Amniotic stem cell (primary cell): ENCODE measurements at places on chromosomes 5 and 9.
A peak's percentile ranks its signal among the peaks of the same experiment; 100 is the strongest.

DNA sequence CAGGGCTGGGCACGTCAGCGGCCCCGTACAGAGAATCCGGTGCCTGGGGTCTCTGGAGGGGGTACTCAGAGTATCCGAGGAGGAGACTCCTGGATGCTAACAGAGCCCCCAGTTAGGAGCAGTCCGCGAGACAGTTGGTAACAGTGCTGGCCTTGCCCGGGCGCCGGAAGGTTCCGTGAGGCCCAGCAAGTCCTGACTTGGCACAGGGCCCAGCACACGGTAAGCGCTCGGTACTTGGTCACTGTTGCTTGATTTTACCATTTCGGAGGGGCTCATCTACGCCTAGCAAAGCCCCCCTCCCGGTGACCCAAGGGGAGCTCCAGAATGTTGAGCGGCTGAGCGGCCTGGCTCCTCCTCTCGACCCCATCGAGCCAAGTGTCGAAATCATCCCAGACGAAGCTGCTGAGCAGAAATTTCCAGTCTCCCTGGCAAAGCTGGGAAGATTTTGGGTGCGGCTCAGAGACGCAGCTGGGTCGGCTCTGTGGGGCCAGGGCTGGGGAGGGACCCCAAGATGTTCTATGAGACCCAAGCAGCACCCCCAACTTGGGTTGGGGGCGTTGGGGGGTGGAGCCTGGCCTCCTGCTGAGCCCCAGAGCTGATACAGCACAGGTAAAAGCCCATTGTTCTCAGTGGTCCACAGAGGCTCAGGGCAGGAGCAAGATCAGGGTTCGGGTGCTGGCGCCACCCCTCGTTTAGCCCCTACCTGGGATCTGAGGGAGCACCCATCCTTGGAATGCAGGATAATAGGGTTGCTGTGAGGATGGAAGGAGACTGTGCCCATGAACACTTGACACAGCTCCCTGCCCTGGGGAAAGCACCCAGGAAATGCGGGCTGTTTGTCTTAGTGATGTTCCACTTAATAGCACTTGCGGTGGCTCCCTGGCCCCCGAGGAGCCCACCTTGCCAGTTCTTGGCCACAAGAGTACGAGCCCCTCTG, 137.2 kb downstream of the C9orf50 start:
- peak; percentile 95 for DNase-seq

DNA sequence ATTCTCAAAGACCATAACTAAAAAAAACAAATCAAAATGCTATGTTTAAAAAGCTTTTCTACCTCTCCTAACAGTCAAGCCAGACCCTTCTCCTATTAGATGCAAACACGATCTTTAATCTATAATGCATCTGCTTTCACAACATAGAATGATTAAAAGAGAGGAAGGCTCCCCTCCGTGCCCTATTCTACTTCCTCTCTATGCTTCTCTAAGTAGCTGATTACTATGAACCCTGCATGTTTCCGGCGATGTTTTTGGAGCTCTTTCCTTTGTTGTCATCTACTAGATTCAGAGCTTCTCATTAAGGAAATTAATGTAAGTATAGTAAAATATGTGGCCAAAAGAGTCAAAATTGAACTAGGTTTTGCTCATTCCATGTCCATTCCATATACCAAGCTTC, 29.2 kb upstream of the CEP120 start:
- DNase-seq = no peak

DNA sequence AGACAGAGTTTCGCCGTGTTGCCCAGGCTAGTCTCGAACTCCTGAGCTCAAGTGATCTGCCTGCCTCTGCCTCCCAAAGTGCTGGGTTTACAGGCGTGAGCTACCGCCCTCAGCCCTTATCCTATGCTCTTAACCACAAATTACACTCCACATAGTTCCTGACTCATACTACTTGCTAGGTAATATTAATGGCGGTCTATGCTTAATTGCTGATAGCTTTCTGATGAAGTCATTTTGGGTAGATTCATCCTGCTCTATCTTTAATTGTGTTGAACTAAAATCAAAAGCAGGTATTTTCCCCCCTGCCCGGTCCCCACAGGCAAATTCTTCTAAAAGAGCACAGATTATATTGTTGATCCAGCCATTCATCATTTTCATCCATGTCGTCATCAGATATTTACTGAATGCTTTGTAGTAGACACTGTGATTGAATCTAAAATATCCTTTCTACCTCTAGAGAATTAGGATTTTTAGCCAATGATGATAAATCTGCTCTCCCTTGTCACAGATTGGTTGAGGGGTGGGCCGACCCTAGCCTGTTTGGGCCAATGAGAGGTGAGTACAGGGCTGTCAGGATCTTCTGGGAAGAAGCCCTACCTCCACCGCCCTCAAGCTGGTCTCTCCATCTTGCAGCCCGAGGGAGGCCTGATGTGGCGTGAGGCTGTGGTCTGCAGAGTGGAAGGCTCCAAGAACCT, 144.8 kb downstream of the NR3C1 start:
- DNase-seq = no peak

DNA sequence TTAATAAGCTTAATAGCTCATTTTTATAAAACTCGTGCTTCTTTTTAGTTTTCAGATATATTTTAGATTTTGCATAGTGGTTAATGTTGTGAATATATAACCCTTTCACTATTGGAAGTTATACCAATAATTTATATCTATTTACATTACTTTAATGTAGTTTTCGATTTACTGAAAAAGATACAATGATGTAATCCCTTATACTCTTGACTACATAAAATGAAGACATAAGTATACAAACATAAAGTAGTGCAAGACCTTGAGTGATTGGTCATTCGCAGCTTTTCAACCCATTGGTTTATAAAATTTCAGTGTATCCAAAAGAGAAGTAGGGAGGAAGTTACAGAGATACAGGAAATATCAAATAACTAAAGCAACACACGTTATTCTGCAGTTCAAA, 84.3 kb upstream of the GRHPR start:
- no peak for DNase-seq

- DNase-seq = no peak
These were observed 100.5 kb downstream of the XRCC4 start for GRCh38 chr5:83177803-83178202.

DNA sequence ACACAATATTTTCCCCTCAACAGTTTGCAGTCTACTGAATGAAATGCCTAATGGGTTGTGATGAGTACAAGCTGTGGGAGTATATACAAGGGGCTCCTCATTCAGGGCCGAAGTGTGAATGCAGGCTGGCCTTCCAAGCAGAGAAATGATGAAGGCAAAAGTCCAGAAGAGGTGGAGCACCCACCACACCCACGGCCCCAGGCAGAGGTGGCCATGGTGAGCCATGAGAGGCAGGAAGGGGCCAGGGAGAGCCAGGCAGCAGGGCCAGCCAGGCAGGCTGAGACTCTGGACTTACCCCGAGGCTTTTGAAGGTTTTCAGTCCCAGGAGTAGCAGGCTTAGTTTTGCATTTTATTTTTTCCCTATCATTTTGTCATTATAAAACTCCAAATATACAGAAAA, 218.1 kb downstream of the AUH start:
- DNase-seq = no peak

DNA sequence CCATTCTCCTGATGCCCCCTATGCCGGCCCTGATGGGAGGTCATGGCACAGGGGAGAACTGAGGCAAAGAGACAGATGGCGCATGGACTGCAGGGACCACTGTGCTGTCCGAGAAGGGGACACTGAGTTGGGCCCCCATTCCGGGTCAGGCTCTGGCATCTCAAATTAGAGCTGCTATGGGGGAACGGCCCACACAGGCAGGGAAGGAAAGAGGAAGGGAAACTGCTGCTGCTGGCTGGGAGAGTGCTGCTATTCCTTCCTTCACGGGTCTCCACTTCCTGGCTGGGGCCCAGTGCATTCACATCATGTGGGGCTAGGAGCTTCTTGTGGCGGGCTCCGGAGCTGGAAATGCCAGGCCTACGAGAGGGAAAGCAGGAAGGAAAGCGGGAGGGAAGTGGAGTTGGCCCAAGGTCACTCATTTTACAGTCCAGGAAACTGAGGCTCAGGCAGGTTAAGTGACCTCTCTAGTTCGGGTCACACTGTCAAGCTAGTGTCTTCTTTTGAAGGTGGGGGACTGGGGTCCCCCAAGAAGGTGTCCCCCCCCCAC, 1.3 kb upstream of the CARD19 start:
- DNase-seq = no peak

GRCh38 chr5:138969323-138970002, 94.3 kb upstream of the LRRTM2 start:
- DNase-seq = no peak

GRCh38 chr9:36191686-36192085, 965 bp downstream of the CLTA start:
- no peak for DNase-seq

GRCh38 chr5:123517476-123517875, 5.5 kb downstream of the CSNK1G3 start:
- no peak for DNase-seq

DNA sequence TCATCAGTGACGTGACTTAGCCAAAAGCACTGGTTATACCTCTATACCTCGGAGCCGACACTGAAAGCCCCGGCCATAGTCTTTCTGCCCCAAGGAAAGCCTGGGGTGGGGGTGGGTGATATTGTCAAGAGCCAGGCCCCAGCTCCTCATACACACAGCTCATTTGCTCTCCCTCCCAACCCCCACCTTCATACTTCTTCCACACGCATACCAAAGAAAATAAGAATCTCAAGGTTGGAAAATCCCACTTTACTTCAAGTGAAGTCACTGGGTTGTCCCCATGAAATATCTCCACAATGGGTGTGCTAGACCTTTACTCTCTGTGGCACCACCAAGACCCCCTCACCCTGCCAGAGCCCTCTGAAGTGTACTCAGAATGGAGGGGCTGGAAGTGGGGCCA, 27.1 kb upstream of the MGAT1 start:
- DNase-seq = no peak

DNA sequence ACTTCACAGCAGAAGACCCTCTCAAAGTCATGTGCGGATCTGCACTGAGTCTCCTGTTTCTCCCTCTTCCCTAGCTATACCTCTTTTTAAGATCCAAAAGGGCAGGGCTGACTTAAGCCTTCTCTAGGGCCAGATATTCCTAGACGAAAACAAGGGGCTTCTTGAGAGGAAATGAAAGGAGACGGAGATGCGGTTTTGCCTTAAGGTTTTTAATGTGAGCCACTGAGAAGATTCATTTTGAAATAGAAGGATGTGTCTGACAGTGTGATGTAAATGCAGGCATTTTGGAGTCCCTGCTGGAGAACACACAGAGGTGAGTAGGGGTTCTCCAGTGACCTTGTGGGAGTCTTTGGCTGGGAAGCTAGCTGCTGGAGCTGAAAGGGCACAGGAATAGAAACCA, 15.6 kb upstream of the IL12B start:
- DNase-seq = no peak

- no peak for DNase-seq
These were observed 12.4 kb downstream of the MSX2 start for GRCh38 chr5:174736777-174737176.

GRCh38 chr5:159419576-159419975, 89.3 kb upstream of the IL12B start:
- no peak for DNase-seq

- no peak for DNase-seq
These were observed 6.9 kb downstream of the TSC1 start for GRCh38 chr9:132937463-132937901.

GRCh38 chr9:109256336-109256735, 64.5 kb downstream of the EPB41L4B start:
- DNase-seq = no peak

GRCh38 chr5:34844106-34844505, 5.1 kb downstream of the TTC23L start:
- no peak for DNase-seq

- no peak for DNase-seq
These were observed 71.4 kb downstream of the SEMA4D start for GRCh38 chr9:89426384-89426961.

- DNase-seq = no peak
These were observed 348.3 kb downstream of the ICE1 start for GRCh38 chr5:5770825-5771224.

GRCh38 chr5:141041427-141041785, 9.8 kb upstream of the PCDHB1 start:
- no peak for DNase-seq

DNA sequence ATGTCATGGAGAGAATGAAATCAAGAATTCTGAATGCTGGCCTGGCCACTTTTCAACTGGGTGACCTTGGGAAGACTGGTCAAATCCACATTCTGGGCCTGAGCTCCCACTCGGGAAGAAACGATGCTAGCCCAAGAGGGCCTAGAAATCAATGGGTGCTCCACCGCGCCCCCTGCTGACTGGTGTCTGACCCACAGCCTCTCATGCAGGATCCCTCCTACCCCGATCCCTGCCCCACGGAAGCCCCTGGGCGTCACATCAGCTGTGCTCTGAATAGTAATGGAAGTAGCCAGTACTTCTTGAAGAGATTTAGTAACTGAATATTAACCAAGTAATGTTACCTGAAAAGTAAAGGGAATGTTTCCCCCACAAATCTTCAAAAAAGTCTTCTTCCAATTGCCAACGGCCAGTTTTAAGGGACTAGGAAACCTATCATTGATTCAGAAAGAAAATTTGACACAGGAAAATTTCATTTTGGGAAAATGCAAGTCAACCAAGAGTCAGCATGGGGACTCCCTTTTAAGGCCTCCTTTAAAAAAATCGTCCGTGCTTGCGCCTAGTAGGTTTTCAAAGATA, 43.9 kb downstream of the CRB2 start:
- no peak for DNase-seq

GRCh38 chr9:121154782-121155181, 46.9 kb downstream of the RAB14 start:
- DNase-seq = no peak

DNA sequence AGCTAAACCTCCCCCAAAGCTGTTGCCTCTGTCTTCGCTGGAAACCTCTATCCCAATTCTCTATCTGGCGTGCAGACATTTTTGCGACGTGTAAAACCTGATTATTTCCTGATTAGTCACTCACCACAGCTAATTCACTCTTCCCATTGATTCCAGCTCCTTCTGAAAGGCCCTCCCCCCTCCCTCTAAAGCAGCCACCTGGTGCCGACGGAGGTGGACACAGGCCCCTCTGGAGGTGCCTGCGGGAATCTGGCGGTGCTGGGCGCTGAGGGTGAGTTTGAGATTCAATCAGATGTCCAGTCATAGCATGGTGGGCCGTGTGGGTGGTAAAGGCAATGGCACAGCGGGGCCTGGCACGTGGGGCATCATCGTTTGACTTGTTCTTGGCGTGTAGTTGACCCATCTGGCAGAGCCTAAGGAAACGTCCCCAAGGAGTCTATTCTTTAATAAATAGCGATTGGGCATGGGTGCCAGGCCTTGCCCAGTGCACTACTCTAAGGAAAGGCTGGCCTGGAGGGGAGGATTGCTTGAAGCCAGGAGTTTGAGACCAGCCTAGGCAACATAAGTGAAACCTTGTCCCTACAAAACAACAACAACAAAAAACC, 271.1 kb upstream of the MVB12B start:
- no peak for DNase-seq

GRCh38 chr9:104927912-104928740, at the start of gene ABCA1:
ABCA1 (minus strand) TSS chr9:104928155; CDS start chr9:104903679, 24,476 bp downstream.
- DNase-seq = peak; percentile 55

DNA sequence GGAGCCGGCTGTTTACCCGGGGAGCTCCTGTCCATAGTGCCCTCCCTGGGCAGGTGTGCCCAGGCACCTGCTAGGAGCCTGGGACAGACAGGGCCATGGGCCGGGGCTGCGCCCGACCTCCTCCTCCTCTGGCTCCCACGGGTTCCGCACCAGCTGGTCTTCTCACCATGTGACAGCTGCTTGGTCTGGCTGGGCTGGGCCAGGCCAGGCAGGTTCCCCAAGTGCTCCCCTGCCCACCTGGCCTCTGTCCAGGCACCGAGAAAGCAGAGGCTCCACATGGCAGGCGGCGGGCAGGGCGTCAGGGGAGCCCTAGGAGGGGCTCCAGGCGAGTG, 60.0 kb downstream of the OLFM1 start:
- no peak for DNase-seq
